Testis (tissue), 5 donors: ENCODE measurements at places on chromosomes 16 and 17.

DNA sequence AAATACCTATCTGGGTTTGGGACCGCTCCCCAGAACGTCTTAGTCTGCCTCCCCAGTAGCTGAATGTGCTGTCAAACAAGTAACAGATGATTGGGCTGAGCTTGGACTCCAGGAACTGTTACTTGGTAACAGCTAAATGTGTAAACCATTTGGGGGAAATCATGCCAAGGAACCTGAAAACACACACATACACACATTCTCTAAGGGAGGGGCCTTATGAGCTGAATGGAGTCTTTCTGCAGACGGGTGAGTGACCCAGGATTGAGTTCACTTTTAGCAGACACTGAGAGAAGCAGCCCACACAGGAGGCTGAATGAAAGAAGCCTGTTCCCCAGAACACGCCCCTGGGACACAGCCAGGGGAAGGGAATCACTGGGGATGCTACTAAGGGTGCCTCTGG is 1.6 kb downstream of the ACLY start:
- peak; percentile 41 for DNase-seq

GRCh38 chr16:35298460-35299243 is 1839.2 kb downstream of the TP53TG3F start:
- DNase-seq: no peak

DNA sequence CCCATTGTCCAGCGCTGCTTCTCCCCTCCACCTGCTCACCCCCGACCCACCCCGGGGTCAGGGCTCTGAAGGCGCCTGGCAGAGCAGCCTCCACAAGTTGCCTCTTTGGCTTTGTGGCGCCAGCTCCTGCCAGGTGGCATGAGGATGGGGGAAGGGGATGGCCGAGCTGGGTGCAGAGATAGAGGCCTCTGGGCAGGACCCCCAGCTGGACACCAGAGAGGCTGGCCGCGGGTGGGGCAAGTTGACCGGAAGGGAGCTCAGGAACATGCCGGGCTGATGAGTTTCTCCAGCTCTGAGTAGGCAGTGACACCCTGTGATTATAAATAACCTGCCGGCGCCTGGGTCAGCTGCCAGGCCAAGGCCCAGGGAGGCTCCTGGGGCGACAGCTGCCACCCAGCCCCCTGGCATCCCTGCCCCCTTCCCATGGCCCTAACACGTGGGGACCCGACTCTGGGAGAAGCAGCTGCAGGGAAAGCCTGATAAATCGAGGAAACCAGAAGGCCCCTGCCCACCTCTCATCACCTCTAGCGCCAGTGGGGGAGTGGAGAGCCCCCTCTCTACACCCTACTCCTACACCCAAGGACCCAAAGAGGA is 729 bp downstream of the P2RX5 start:
- no peak for DNase-seq

DNA sequence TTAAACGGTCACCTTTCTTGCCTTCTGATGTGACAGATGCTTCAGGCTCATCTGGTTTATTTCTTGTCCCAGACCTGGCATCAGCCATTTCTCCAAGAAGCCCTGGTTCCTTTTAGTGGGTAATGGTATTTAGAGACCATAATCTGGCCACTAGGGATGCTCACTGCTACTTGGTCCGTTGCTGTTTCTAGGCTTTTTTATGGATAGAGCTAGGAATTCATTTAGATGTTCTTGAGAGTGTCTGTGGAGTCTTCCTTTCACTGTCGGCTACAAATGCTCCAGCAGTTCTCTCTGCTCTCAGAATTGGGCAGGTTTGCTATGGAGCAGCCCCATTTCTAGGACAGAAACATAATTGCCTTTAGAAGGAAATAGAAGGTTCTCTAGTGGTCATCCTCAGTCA is 214.5 kb downstream of the KATNIP start:
- no peak for DNase-seq

GRCh38 chr16:19919142-19919541 is 34.5 kb upstream of the GPRC5B start:
- DNase-seq: no peak

GRCh38 chr17:31877911-31878702 is 19.1 kb upstream of the COPRS start:
- DNase-seq: no peak

GRCh38 chr17:18035704-18036103 is 3.3 kb downstream of the ATPAF2 start:
- no peak for DNase-seq

GRCh38 chr17:79619636-79620206 is 8.9 kb upstream of the RBFOX3 start:
- peak; percentile 12 for DNase-seq

DNA sequence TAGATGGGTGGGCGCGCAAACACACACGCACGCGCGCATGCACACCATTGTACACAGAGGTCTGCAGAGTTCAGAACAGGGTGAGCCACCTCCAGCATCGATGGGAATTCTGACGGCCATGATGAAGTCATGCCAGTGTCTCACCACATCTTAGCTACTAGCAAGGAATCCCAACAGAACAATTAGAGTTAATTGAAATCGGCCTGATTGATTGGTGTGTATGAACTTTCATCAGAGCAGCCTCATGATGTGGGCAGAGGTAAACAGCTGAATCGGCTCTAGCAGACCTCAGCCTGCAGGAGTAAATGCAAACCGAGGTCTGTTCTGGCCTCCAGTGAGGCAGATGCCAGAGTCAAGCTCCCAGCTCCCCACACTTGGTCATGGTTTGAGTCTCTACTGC is 200.6 kb downstream of the CBLN1 start:
- no peak for DNase-seq

GRCh38 chr17:34519282-34519681 is 60.1 kb upstream of the TMEM132E start:
- peak; percentile 41 for DNase-seq
